Activated naive CD4-positive, alpha-beta T cell (primary cell): ENCODE measurements at places on chromosomes 5 and 9.

DNA sequence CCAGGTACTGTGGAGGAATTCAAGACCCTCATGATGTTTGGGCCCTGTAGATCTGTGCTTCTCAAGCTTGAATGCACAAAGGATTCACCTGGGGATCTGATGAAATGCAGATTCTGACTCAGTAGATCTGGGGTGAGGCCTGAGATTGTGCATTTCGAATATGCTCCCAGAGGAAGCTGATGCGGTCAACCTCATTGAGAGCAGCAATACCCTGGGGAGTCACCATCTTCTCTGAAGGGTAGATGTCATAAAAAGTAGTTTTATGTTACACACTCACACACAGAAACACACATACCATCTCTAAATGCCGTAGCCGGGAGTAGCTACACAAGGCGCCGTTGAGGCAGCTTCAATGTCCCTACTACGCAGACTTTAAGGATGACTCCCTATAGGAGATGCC, 55.8 kb upstream of the CPEB4 start:
- no peak for DNase-seq

GRCh38 chr5:128397876-128398275, 140.2 kb downstream of the FBN2 start:
- DNase-seq: no peak

DNA sequence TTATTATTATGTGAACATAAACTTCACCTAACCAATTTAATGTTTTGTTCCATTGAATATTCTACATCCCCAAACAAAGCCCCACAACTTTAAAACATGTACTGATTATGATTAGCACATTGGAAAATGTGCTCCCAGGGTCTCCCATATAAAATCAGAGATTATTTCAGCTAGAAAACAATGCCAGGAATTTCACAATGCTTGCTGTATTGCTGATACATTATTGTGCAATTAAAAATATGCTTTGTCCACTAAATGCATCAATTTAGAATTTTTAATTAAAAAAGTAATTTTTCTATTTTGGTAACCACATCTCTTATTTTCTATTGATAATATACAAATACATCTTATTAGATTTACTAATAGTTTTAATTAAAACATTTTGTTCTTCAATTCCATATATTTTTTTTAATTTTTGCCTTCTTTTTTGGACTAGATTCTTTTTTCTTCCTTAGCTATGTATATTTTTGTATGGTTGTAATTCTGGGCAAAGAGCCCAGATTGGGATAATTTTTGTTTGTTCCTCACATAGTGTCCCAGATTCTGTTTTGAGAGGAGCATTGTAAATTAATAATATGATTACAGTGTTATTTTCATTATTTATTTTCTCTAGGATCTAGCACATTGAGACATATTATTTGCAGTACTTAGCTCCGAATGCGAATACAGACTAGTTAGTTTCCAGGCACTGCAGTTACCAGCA, 241.5 kb upstream of the CDH18 start:
- no peak for DNase-seq

DNA sequence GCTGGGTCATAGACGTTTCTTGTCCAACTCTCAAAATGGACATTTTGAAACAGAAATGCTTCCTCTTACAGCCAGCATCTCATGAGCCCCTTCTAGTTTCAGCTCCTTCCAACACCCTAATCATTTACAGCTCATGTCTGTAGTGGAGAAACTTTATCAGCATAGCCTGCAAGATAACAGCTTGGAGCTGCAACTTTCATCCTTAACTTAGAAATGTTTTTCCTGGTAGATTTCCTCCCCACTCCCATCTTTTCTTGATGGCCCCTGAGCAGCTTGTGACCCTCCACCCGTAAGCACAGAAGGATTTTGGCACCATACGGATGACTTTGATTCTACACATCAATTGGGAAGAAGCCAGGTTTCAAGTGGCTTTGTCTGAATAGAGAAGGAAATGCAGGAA, 53.5 kb upstream of the TGFBR1 start:
- DNase-seq: no peak

- no peak for DNase-seq
Observed at GRCh38 chr5:17004441-17005106, 68.5 kb upstream of the MYO10 start.

DNA sequence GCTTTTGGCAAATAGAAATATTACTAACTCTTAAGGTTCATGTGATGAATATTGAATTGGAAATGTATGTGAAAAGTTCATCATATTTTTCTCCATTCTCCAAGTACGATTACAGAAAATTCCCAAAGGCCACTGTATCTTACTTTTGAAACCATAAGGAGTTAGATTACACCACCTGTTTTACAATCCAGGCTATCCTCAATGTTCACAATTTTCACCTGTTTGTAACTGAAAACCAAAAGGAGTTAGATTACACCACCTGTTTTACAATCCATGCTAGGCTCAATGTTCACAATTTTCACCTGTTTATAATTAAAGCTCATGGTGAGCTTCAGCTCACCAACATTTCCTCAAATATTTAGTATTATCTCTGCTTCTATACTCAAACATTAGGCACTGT, 188.0 kb downstream of the HCN1 start:
- DNase-seq: no peak

DNA sequence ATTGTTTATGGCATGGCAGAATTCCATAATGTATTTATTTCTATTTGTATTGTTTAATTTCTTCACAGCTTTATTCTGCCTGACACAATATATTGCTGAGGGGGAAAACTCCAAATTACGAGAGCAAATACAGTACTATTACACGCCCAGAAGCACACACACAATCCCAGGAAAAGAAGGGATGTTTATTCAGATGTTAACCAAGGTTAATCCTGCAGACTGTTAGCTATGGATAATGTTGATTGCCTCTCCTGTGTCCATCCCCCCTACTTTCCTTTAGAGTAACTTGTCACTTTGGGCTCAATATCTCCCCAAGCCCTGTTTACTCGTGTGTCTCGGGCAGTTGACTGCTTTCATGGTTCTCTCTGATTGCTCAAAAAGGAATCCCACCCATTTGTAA, 84.2 kb upstream of the ERCC6L2 start:
- no peak for DNase-seq

DNA sequence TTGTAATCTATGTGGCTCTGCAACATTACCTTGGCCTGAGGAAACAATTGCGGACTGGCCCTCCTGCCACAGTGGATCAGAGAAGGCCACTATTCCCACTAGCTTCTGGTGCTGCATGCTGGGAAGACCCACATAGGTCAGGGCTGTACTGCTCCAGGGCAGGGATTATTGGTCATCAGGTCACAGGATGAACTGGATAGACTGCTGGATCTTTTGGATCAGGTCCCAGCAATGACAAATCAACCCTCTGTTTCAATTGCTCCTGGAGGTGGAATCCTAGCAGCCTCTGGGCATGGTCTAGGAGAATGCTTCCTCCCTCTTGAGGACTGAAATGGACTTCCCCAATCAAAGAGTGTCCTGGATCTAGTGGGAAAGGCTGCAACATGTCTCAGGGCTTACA, 66.7 kb upstream of the PHF24 start:
- no peak for DNase-seq

GRCh38 chr9:108434502-108434901, 421.3 kb downstream of the ACTL7B start:
- DNase-seq: no peak

DNA sequence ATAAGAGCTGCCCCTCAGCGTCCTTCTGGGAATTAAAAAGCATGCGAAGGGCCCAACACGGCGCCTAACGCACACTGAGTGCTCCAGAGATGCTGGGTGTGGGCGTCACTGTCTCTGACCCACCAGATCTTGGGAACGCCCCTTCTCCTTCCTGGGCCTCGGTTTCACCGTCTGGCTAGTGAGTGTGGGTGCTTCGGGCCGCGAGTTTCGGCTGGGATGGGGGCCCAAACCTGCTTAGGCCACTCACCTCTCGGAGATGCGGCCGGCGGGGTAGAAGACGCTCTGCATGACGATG, 3.7 kb downstream of the PIP5KL1 start:
- no peak for DNase-seq

- no peak for DNase-seq
Observed at GRCh38 chr9:37639109-37639762, 11.5 kb upstream of the FRMPD1 start.

GRCh38 chr9:87793292-87793691, 67.4 kb downstream of the CTSL start:
- no peak for DNase-seq

DNA sequence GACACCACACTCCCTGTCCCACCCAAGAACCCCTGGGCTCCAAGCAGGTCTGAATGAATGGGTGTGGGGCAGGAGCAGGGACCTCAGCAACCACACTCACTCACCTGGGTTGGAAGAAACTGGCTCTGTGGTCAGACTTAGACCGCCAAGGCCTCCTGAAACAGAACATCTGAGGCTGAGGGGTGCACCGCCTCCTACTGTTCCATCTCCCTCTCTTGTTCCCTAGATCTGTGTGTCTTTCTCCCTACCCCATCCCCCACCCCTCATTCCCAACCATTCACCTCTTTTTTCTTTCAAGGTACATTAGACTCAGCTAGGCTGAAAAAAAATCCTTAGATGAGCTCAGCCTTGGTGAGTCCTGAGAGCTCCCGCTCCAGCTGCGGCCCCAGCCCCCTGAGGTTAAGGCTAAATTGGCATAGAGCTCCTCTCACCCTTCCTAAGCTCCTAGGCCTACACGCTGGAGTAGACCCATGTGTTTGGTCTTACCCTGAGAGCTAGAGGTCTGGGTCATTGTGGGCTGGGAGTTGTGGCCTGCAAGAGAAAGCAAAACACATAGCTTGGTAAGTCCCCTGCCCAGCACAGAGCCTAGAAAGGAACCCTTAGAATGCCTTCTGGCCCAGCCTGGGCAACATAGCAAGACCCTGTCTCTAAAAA, 4.8 kb downstream of the ECSCR start:
- no peak for DNase-seq

- DNase-seq: no peak
Observed at GRCh38 chr5:129122560-129122959, 28.0 kb downstream of the ISOC1 start.

GRCh38 chr5:165134155-165134554, 1628.7 kb downstream of the MAT2B start:
- DNase-seq: no peak

GRCh38 chr9:123402981-123403509, 47.0 kb downstream of the CRB2 start:
- DNase-seq: no peak

- no peak for DNase-seq
Observed at GRCh38 chr9:98882569-98882923, 61.2 kb upstream of the COL15A1 start.

- no peak for DNase-seq
Observed at GRCh38 chr5:38847559-38848347, 1.9 kb downstream of the OSMR start.

GRCh38 chr9:83620841-83621636, 1.9 kb upstream of the IDNK start:
- DNase-seq: no peak

DNA sequence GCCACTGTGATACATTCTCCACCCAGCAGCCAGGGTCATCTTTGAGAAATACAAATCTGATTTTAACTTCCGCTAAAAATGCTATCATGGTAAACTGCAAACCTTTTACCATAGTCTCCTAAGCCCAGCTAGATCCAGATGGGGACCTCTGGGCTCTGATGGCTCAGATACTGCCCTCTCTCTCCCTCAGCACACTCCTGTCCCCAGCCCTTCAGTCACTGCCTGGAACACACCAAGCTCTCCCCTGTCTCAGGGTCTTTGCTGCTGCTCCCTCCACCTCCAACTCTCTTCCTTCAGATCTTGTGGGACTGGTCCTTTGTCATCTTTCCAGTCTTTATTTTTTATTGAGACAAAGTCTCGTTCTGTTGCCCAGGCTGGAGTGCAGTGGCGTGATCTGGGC, 65.1 kb downstream of the SPRY4 start:
- DNase-seq: no peak

DNA sequence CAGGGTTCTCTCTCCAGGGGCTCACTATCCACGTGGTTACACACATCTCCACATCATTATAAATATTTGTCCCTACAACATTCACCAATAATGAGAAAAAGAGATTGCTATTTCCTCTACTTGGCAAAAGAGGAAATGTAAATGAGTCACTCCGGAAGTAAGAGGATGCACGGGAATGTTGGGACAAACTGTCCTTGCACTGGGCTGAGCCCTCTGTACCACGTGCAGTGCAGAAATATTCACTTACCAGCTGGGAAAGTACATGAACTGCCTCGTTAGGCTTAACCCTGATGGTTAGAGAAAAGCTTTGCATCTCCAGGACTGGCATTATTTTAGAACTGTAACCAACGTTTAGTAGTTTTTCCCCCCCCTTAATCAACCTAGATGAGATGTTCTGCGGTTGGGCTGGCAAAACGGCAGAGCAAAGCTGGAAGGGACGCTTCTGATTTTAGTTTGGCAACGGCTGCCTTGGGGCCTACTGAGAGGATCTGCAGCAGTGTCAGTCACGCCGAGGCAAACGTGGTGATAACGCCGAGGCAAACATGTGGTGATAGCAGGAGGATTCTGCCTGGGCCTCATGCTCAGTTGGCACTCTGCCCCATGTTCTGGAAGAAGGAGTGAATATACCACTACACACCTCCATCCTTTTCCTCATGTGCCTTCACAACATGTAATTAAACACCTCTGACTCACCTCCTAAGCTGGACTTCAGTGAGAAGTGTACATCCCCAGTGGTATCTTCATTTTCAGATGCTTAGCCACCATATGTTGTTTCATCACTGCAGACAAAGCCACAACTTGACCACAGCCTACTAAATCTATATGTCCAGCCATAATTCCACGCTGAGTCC, 661.4 kb upstream of the KLF4 start:
- no peak for DNase-seq

DNA sequence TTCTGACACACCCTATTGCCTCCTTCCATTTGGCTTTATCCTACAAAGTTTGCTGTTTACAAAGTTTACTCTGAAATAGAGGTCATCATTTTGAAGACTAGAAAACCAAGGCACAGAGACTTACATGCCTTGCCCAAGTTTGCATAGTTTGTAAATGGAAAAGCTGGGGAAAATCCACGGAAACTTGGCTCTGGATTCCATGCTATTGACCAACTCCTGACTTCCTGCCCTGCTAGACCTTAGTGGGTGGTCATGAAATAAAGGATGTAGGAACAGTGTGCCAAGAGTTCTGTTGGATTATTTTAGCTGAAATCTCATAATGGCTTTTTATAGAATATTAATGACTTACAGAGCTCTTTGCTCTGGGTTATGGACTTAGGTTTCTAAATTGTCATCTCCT, 69.5 kb downstream of the GRIA1 start:
- no peak for DNase-seq

DNA sequence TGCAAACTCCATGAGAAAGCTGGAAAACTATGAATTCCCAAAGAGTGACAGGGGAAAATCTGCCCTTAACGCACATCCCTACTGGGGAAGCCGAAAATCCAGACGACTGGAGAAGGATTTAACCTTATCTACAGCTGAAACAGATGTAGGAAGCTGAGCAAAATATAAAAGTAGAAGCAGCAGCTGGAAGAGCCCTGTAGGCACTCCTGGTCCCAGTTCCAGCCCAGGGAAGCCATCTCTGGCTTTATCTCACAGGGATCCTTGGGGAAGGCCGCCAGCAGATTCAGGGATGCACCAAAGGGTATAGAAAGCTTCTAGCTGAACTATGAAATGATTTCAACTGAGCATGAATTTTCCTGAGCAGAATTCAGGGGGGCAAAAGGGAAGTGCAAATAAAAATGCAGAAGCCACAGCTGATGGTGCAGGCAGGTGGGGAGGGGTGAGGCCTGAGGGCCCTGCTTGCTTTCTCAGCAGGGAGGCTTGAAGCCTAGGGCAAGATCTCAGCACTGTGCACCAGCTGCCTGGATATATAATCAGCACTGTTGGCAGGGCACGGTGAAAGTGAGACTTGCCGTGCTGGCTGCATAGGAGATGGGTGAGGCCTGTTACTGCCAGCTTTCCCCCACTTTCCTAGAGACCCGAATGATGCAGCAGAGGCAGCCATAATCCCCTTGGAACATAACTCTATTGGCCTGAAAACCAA, 2019.5 kb upstream of the NUDT12 start:
- no peak for DNase-seq

GRCh38 chr9:115305543-115305942, 187.6 kb upstream of the TNC start:
- DNase-seq: no peak
